Stimulated activated CD4-positive, alpha-beta T cell treated with anti-CD3 and anti-CD28 coated beads, Interleukin-1b, Interleukin-23, amount 100 ng/mL, for 1 hour (primary cell): ENCODE measurements at places on chromosomes 4 and X.

DNA sequence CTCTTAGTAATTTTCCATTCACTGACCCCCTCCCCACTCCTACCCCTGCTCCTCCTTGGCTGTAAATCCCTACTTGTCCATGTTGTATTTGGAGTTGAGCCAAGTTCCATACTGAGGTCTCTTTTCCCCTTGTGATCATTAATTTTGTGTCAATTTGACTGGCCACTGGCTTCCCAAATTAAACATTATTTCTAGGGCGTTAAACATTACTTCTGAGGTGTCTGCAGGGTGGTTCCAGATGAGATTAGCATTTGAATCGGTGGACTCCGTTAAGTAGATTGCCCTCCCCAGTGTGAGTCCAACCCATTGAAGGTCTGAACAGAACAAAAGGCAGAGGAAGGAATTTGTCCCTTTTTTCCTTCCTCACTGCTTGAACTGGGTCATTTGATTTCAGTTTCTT is 25.7 kb downstream of the SLC39A8 start:
- DNase-seq = no peak

- peak; percentile 18 for DNase-seq
These were observed 11.3 kb upstream of the ARAP2 start for GRCh38 chr4:36255577-36255976.

- no peak for DNase-seq
These were observed 43.5 kb upstream of the ZBTB33 start for GRCh38 chrX:120207009-120207605.

- no peak for DNase-seq
These were observed 1.9 kb downstream of the STK26 start for GRCh38 chrX:132025041-132025440.

DNA sequence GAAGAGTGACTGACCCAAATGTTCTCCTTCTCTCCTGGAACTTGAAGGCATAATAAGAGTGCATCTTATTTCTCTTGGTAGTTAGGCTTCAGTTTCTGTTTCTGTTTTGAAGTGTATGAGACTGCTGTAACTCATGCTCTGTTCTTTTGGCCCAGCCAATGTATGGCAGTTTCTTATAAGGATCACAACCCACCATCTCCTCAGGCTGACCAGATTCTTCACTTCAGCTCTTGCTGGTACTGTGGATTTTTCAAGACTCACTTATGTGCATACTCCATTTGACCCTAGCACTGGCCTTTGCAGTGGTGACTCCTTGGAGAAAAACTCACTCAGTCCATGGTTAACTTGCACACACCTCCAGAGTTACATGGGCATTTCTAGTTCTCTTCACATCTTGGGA is 9.6 kb upstream of the YTHDC1 start:
- DNase-seq = no peak

- no peak for DNase-seq
These were observed 144.1 kb downstream of the SOWAHB start for GRCh38 chr4:76753814-76754213.

GRCh38 chr4:107719207-107719921 is 670 bp downstream of the PAPSS1 start:
- no peak for DNase-seq

DNA sequence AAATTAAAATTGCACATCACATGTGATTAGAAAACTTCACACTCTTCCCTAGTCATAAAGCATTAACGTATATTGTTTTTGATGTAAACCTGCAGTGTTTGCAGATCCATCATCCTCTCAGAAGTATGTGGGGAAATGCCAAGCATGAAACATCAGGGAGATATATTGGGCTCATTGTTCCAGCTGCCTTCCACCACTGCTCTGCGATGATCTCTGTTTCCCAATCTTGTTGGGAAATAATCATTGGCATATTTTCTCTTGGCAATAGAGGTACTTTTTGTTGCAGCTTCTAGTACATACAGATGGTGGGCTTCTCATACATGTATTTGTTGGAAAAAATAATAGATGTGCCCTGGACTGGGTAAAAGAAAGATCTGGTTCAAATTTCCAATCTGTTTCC is 466.3 kb upstream of the HS3ST1 start:
- DNase-seq = no peak

- no peak for DNase-seq
These were observed 202.2 kb upstream of the GPRIN3 start for GRCh38 chr4:89509708-89510281.

GRCh38 chr4:16205298-16206164 is 20.7 kb downstream of the TAPT1 start:
- no peak for DNase-seq
